ENCODE measurements at places on chromosomes 13 and 19.

DNA sequence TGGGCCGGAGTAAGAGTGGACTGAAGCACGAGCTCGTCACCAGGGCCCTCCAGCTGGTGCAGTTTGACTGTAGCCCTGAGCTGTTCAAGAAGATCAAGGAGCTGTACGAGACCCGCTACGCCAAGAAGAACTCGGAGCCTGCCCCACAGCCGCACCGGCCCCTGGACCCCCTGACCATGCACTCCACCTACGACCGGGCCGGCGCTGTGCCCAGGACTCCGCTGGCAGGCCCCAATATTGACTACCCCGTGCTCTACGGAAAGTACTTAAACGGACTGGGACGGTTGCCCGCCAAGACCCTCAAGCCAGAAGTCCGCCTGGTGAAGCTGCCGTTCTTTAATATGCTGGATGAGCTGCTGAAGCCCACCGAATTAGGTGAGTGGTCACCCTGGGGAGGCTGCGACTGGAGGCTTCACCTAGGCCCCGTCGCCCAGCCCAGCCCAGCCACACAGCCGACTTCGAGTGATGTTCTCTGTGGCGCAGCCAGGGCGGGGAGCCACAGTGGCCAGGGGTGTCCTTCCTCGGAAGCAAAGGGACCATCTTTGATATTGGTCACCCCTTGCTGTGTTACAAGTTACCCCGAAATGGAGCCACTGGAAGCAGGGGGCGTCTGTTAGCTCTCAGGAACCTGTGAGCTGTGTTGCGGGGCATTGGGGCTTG, 5.6 kb downstream of the PIAS4 start:
- no peak for DNase-seq

DNA sequence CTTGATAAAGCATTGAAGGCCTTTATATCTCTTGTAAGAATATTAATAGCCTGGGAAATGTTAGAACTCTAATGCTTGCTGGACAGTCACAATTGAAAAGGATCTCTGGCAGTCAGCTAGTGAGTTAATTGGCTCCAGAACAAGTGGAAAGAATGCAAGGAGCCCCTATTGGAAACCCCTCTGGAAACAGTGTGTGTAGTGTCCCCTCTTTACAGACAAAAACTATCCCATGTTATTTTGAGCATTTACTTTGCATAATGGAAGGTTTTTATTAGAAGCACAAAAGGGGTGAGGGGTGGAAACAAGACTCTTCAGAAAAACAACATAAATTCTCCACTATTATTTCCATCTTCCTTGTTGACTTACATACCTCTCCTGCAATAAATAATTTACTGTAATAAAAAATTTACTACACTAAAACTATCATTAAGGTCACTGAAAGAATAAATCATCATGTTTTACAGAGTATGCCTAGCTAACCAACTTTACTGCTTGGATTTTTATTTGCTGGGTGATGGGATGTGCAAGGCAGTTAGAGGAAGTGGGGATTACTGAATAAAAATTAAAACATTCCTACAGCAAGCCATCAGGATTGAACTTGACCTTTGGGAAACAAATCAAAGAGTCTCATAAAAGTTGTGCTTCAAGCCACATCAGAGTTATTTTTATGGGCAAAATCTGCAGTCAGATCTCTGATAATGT, 610.4 kb downstream of the TBC1D4 start:
- no peak for DNase-seq

DNA sequence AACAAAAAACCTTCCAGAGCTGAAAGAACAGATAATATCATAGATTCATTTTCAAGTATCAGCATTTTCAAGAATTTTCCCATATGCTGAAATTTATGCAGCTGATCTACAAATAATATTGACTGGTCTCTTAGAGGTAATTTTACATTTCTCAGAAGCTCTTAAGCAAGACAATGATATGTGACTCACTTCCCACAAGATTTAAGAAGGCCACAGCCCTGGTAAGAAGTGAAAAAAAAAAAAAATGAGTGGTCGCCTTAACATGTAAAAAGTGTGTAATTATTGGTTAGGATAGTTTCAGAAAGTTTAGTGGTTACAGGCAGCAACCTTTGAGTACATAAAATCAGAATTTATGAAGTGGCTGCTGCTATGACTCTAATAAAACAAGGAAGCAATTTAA, 54.5 kb downstream of the NUFIP1 start:
- DNase-seq: no peak

GRCh38 chr19:11345122-11345803, 805 bp downstream of the TMEM205 start:
- no peak for DNase-seq

- no peak for DNase-seq
These were observed 525.9 kb downstream of the GPC6 start for GRCh38 chr13:93752541-93752940.

- no peak for DNase-seq
These were observed 50.6 kb downstream of the DPF1 start for GRCh38 chr19:38173291-38174041.

- DNase-seq: no peak
These were observed 90.5 kb upstream of the ANKRD10 start for GRCh38 chr13:111005364-111005763.

- no peak for DNase-seq
These were observed 240.3 kb downstream of the SPRY2 start for GRCh38 chr13:80100636-80101035.

- no peak for DNase-seq
These were observed 6.6 kb downstream of the PEPD start for GRCh38 chr19:33514885-33515551.

DNA sequence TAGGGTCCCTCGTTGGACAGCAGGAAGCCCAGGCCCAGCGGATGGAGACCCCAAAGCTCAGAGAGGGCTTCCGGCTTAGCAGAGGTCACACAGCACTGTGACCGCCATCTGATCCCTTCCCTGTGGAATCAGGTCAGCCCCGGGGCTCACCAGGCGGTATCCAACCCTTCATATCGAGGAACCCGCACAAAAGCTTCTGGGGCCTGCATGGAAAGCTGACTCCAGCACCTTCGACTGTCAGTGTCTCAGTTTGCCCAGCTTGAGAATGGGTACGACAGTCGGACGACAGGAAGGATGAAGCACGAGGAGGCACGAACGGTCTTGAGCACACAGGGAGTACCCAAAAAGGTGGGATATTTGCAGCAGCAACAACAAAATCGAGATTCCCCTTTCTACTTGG, 2.6 kb downstream of the TLE5 start:
- no peak for DNase-seq

GRCh38 chr19:58514564-58515022, 2.8 kb upstream of the SLC27A5 start:
- no peak for DNase-seq

- DNase-seq: no peak
These were observed 657.3 kb downstream of the EFNB2 start for GRCh38 chr13:105878119-105878700.

DNA sequence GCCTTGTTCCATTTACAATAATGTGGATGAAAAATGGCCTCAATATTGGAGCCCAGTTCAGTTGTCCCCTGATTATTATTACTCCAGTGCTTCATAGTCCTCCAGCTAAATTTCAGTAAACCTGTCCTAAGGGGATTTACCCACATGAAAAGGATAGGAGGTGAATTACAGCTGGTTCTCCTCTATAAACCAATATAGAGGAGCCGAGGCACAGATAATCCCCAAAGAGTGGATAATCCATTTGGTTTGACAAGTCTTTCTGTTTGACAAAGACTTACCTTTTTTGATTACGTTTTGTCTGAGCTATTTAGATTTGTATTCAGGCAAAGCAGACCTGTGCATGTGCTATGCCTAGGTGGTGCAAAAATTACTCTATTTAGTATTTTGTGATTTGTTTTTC, 2.7 kb downstream of the CNMD start:
- no peak for DNase-seq

- DNase-seq: no peak
These were observed 166.3 kb downstream of the STK24 start for GRCh38 chr13:98410612-98411011.

- no peak for DNase-seq
These were observed 34.2 kb downstream of the CEBPG start for GRCh38 chr19:33407716-33408115.

GRCh38 chr19:4066682-4067395, at the start of gene ZBTB7A:
ZBTB7A (minus strand) TSS chr19:4066899; CDS start chr19:4055232, 11,667 bp downstream.
- DNase-seq: peak; percentile 79

DNA sequence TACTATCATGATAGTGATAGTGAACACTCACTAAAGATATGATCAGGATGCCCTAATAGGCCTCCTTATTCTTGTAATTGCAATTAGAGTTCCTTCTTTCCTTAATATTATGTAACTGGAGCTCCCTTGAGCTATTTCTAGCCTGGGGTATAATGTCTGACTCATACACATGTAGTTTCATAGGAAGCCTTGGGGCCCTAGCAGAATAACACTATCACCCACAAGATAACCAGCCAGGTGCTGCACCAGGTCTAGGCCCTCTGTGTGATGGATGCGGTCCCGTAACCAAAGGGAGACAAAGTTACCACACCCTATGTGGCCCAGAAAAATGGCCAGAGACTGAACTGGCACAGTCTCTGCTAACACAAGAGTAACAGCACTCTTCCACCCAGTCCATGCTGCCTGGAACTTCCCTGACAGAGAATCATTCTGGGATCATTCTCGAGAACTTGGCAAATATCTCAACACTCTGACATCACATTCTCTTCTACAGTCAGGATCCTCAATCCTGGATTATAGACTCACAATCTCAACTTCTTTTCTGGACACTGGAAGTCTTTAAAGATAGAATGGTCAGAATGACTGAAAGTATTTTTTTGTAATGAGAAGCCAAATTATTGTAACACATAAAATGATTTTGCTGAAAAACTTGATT, 32.6 kb upstream of the IGFL4 start:
- DNase-seq: no peak

- peak; percentile 31 for DNase-seq
These were observed 152.3 kb downstream of the TM9SF2 start for GRCh38 chr13:99653526-99653925.

DNA sequence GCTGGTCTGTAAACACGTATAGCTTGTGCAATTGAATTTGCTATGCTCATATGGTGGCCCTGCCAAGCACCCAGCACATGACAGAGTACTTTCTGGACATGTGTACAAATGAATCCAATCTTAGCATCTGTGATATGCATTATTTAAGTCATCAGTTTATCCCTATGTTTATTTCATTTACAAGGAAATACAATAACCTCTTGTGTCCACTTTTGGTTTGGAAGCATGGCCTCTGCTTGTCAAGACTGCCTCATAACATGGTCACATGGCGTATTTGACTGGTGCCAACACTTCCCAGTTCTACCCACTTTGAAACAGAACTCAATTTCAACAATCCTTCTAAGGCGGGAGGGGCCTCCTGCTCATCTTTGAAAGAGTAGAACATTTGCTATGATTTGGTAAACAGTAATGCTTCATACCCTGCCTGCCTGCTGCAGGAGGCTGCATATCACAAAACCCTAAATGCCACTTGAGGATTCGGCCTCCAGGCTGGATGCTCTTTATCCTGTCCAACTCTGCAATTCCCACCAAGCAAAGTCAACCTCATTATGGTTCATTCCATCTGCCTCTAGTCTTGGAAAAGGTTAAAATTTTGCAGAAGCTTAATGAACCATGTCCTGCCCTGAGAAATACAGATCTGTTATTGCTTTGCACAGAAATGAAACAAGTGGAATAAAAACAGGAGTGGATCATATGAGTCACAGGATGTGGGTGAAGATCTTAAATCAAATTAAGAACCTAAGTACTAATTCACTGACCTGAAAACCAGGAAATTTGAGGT, 151.3 kb downstream of the CYSLTR2 start:
- no peak for DNase-seq

GRCh38 chr19:54415208-54415900, at the start of gene TTYH1:
TTYH1 (plus strand) TSS chr19:54415464; CDS start chr19:54415553, 89 bp downstream.
- no peak for DNase-seq

DNA sequence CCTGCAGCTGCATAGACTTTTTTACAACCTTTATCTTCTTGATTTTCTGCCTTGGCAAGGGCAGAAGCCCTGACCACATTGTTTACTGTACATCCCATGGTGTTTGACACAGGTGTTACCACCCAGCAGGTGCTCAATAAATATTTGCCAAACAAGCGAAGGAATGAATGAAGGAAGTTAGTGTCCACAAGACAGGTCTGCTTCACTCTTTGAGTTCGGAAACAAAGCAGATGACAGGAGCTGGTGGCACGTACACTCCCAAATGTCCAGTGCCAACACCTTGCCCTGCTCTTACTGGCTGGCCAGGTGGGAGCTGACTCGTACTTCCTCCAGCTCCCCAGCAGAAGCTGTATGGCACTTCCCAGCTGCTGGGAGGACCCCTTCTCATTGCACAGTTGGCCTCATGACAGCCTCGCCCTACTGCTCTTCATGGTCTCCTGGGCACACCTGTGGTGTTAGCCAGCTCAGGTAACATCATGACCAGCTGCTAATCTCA, 22.0 kb upstream of the MUC16 start:
- no peak for DNase-seq

All from NCI-H1417 (cell line).